ENCODE measurements at places on chromosomes 7 and 10. TPM values are rescaled to one million over a fixed set of nuclear protein-coding genes. Genes with fewer than 3 reads are reported as not detected.

The SFRP4 gene
- 2.1 TPM for polyA plus RNA-seq

The CALHM3 gene
- not detected for polyA plus RNA-seq

The CTAGE8 gene
- 4.5 TPM for polyA plus RNA-seq

The BAIAP2L1 gene
- polyA plus RNA-seq, result 13.1 TPM

DNA sequence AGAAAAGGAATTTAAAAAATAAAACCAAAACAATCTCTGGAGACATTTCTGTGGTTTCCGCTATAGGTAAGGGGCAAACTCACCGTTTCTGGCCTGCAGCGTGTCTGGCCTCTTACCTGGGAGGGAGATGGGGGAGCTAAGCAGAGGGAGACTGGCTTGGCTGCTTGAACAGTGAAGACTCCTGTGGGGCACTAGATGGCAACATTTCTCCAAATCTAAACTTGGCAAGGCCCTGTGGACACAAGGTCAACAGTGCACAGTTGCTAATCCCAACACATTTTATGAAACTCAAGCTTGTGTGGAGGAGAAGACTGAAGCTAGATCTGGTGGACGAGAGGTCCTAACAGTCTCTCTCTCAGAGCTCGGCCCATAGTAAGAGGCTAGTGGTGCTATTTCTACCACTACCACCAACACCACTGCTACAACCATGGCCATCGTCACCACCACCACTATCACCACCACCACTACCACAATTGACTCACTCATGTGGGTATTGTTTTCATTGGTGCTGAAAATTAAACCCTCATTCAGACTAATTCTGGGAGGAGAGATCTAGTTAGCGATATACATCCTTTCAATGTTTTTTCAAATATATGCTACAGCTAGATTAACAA lies 28.4 kb upstream of the CDHR3 start:
- no peak for DNase-seq

- no peak for DNase-seq
Measured at GRCh38 chr10:50740293-50740648, 535 bp downstream of the ASAH2B start.

DNA sequence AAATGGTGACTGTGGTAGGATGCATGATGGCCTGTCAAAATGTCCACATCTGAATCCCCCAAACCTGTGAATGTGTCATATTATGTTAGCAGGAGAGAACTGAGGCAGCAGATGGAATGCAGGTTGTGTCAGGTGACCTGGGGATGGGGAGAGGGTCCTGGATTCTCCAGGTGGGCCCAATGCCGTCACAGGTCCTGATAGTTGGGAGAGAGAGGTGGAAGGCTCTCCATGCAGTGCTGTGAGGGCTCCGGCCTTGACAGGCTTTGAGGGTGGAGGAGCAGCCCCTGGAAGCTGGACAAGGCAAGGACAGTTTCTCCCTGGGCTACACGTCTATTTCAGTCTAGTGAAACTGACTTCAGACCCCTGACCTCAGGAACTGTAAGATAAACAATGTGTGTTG lies 330.9 kb upstream of the ZNF32 start:
- no peak for DNase-seq

DNA sequence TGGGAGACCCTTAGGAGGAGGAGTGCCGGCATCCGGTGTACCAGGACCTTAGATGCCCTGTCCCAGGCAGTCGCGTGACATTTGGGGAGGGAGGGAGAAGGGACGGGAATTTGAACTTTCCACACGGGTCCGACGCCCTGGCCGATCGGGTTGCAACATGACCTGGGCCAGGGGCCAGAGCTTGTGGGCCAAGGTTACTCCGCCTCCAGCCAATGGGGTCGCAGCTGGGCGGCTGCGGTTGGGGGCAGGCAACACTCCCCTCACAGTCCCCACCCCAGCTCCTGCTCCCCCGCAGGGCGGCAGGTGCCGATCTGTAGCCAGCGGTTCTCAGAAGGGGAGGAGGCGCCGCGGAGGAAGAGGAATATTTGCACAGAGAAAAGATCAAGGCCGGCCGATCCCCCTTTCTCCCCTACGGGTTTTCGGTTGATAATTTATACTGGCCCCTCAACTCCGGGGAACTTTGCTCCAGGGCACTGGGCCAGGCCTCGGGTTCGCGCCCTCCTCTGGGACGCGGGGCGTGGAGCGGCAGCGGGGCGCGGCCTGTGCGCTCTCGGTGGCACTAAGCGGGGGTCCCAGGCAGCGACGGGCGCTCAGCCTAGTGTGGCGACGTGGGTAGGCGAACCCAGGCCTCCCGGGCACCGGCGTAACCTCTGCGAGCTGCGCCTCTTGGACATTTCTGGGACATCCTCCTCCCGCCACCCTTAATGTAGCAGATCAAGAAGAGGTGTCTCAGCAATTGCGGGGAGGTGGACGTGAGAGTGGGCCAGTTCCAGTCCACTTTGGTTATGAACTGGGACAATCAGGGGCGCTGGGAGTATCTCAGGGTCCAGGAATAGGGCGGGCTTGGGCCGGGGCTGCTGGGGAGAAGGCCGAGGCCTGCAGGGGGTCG lies 1.2 kb downstream of the MLXIPL start:
- DNase-seq, result no peak

DNA sequence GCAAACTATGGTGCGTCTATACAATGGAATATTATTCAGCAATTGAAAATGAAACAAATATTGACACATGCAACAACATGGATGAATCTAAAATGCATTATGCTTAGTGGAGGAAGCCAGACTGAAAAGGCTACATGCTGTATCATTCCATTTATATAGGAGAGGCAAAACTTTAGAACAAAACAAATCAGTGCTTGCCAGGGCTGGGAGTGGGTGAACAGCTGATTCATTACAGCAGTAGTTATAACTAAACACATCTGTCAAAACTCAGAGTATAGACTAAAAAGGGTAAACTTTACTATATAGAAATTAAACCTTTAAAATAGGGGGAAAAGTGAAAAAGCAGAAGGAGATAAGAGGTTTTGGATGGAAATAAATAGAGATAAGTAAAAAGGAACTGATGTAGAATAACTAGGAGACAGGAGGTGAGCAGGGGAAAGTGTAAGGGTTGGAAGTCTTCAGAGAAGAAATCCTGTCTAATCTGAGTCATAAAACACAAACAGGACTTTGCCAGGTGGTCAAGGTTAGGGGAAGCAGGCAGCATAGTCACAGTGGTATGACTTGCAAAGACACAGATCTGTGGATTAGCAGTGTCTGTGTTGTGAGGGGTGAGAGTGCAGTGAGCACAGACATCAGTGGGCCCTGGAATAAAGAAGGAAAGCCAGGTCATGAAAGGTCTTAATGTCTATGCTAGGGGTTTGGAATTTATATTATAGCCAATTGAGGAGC lies 349.8 kb downstream of the PHTF2 start:
- no peak for DNase-seq

DNA sequence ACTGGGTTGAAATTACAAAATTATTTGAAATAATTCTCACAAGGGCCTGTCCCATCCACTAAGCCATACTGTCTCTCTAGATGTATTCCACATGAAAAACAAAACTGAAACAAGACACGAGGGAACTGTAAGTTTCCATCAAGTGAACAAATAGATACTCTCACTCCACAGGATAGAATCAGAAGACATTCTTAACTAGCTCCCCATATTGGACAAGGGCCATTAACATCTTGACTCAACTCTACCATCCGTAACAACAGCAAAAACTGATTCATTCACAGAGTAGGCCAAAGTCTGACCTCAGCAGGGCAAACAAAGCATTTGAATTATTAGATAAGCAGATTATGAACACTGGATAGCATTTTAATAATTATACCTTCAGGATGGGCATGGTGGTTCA lies 29.1 kb downstream of the UBE2H start:
- no peak for DNase-seq

DNA sequence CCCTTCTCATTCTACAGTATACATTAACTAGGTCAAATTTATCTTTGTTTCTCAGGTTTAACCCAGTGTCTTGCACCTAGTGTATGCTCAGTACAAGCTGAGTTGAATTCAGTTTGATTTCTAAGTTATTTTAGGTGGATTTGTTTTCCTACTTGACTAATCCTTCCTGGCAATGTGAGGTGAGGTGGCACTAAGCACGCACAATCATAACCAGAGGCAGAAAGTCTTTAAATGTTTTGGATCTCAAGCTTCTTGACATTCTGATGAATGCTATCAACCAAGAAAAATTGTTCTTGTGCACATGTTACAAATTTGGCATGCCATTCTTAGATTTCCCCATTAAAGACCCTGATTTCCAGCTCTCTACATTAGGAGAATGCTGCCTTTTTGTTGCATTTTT lies 3.2 kb downstream of the BZW2 start:
- DNase-seq, result no peak

DNA sequence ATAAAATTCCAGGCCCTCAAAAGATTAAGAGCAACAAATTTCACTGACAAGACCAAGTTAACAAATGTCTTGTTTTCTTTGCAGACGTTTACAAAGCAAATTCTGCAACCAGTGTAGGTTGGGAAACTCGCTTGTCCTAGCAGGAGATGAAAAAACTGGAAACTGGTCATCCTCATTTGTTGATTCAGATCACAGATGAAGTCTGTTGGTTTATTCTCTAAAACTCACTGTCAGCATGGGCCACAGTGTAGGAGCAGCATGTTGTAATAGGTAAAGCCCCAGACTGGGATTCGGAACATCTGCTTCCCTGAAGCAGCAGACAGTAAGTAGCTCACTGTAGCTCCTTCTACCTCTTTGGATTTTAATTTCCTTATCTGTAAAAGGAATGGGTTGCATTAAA lies 31.5 kb downstream of the PANK1 start:
- DNase-seq, result no peak

DNA sequence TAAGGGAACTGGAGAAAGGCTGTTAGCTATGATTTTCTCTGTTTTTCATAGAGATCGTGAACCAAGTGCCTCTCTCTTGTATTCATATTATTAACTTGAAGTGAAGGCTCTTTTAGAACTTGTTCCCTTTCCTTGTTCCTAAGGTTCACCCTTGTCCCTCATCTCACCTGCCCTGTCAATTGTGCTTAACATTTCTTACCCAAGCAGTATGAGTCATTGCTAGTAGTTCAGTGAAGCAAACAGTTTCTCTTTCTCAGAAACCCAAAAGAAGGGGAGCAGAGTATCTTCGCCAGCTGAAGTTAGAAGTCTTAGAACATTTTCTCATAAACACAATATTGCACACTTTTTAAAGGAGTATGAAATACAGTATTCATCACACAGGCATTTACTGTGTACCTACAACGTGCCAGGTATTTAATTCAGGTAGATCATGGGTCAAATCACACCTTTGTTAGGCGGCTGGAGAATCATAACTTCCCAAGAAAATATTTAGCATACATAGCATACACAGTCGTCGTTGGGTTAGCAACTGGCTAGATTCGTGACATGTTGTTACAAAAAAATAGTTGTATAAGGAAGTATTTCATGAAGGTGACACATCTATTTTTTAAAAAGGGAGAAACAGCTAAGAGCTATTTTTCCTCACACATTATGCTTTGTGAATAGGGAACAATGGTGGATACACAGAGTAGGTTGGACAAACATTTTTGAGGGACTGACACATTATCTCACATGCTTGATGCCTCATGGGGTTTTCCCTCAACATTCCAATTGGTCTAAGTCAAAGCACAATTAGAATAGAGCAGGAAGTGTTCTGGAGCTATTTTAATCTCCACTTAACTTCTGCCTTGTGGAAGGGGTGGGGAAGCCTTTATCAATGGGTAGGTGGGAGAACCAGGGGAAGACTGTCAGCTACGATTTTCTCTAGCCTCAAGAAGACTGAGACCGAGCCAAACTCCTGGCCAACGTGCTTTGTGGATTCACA lies 13.2 kb downstream of the HDAC9 start:
- no peak for DNase-seq

DNA sequence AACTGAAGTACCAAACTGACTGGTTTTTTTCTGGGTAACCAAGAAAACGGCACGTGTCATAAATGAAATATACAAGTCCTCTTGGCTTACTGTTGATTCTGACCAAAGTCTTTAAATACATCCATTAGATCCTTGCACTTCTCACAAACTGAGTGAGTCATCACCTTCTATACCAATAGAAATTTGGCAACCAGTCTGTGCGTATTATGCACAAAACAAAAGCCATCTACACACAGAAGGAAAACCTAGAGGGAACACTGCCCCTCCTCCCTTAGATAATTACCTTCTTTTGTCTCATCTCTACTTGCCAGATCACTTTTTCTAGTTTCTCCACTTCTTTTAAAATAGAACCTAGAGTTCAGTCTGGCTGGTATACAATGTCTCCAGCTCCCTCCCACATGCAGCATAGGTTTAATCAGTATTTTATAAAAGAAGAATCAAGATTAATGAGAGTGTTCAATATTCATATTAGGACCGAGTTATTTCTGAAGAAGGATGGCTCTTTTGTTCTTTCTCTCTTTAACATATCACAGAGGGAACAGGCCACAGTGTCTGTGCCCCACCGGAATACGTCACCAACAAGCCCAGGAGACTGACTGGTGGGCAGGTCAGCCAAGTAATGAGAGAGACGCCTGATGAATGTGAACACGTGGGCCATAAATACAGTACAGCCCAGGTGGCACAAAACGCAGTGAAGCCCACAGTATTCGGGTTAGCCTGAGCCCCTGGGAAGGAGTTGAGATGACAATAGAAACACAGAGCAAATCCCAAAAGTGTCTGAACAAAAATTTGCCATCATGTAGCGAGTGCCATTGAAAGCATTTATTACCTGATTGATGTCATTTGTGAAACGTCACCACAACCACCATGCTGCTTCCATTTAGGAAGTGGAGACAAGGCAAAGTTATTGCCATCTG lies 91.3 kb downstream of the KIAA1549 start:
- DNase-seq, result no peak

DNA sequence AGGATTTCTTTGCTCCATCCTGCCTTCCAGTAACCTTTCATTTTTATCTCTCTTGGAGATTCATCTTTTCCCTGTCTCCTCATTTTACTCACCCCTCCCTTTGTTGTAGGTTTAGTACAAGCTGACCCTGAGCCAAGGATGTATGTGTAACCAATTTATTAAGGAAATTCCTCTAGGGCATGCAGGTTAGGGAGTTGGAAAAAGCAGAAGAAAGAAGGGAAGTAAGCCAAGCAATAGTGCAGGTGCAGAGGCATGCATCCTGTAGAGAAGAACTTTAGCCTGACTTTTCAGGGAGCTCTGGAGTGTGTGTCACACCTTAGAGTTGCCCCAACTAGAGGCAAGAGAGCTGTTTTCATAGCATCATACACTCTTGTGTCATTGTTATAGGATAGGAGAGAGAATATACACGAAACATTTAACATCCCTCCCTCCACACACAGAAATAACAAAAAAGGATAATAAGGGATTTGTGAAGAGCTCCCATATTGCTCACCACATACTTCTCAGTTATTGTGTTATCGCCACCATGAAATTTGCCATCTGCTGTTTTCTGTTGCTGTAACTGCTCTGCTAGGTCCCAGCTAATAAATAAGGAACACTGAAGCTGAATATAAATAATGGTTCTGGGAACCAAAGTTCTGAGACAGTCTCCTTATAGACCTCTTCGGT lies 21.8 kb upstream of the SEMA3C start:
- no peak for DNase-seq

- DNase-seq, result no peak
Measured at GRCh38 chr7:111535142-111535870, 27.0 kb downstream of the IMMP2L start.
